Activated CD8-positive, alpha-beta T cell treated with anti-CD3 and anti-CD28 coated beads, Interleukin-2, amount 10 ng/mL, durations not matched to agents 7 days and 5 days (primary cell): ENCODE measurements at places on chromosomes 7 and 10.
A peak's percentile ranks its signal among the peaks of the same experiment; 100 is the strongest.

DNA sequence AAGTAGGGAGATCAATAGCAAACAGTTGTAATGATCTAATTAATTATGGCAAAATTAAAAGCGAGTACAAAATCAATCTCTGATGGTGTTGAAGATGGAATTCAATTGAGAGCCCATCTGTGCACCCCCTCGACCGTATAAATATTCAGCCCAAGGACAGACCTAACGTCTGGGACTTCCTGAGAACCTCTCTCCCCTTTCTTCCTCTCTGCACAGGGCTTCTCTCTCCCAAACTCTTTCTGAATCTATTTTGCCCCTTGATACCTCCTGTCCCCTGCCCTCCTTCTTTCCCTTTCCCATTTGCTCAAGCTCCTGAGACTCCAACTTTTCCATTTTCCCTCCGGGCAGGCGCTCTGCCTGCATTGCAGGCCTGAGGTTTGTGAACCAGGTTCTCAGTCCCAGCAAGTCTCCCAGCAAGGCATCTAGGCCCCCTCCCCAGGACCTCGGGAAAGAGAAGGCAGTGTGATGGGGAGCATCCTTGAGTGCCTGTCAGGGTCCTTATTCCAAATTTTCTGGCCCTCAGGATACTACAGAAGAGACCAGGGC, 8.5 kb upstream of the PAX2 start:
- DNase-seq, result no peak

DNA sequence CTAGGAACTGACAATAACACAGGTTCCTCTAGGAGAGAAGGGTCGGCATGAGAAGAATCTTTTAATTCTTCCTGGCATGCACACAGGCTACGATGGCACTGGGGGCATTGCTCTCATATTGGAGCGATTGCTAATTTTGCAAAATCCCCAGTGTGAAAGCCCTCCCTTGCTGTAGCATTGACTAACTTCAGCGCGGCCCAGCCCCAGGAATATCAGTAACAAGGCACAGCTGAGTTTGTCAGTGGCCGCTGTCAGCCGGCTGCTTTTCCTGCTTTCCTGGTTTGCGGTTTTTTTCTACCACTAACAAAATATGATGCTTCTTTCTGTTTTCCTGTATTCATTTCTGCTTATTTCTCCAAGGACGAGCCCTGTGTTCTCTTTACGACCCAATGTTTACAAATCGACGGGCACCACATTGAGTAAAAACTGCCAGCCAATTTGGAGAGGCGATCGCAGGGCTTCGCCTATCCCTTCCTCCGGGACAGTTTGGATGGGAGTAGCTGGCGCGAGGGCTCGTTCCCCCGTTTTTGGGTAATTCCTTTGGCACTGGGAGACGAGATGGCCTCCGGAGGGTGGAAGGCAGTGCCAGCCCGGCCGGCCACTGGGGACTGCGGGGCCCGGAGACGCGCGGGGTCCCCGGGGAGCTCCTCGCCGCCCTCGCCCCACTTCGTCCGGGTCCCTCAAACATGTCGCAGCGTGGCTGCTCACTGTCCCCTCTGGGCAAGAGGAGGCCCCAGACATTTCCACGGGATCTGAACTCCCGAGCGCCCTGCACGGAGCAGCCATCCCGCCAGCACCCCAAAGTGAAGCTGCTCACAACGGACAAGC, 967 bp downstream of the ADARB2 start:
- DNase-seq, result no peak

DNA sequence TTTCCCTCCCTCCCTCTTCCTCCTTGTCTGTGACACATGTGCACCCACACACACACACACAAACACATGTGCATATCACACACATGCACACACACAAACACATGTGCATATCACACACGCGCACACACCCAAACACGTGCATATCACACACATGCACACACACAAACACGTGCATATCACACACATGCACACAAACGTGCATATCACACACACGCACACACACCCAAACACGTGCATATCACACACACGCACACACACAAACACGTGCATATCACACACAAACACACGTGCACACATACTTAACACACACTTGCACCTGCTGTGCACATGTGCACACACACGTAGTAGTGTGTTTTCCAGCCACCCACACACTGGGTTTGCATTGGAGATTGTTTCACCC, 29.4 kb upstream of the KNDC1 start:
- DNase-seq, result no peak

GRCh38 chr7:33825644-33826043, 79.7 kb upstream of the BMPER start:
- DNase-seq, result no peak

DNA sequence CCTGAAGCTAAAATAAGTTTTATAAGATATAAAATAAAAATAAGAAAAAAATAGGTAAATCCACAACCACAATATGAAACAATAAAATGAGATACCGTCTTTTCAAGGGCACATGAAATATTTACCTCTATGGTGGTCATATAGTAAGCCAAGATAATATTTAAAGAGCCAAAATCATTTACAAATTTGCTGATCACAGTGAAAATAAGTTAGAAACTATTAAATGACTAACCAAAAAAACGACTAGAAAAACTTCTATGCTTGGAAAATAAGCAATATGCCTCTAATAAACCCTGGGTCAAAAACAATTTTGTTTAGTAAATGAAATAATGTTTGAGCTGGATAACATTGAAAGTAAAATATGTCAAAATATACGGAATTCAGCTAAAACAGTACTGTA, 535.2 kb downstream of the GRID1 start:
- no peak for DNase-seq

DNA sequence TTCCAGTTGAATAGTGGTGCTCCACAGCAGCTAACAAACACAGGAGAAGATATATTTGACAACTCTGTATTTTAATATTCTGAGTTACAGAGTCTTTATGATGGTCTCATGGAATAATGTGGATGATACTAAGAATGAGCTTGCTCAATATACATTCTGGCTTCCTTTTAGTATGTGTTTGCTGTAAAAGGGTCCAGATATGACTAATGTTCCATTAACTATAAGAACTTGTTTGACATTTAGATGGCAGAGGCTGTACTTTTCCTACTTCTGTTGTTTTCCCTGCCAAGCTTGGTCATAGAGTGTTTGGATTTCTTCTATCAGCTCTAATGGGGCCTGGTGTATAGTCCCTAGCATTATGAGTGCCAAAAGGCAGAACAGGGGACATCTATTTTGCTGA, 61.5 kb upstream of the GPR22 start:
- no peak for DNase-seq

GRCh38 chr7:127598318-127598717, 4.8 kb downstream of the FSCN3 start:
- DNase-seq, result no peak

DNA sequence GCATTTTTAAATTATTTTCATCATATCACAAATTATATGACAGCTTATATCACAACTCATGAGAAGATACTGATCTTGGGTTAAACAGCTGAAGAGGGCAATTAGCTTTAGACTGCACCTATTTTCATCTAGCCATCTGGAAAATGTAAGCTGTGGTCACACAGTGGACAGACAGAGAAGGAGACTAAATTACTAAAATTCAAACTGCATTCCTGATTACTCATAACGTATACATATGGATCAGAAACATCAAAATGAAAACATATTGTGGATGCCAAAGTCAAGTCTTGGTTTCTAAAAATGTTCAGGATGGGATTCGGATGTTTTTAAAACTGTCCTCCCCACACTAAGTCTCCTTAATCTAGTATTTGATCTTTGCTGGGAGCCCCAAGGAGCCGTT, 6.6 kb downstream of the BBIP1 start:
- no peak for DNase-seq

GRCh38 chr7:26034391-26034790, 117.6 kb upstream of the NFE2L3 start:
- DNase-seq, result no peak

DNA sequence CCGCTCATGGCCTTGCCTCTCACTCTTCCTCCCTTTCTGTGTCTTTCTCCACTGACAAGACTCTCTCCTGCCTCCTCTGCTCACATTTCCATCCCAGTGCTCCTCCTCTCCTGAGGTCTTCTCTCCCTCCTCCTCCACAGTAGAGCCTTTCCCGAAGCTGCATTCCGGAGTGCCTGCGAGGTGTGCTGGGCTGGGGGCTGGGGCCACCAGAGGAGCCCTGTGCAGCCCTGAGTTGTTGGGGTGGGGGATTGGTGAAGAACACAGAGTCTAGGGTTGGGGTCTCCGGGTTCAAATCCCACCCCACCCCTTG, 76.4 kb downstream of the ZMIZ1 start:
- DNase-seq, result no peak

DNA sequence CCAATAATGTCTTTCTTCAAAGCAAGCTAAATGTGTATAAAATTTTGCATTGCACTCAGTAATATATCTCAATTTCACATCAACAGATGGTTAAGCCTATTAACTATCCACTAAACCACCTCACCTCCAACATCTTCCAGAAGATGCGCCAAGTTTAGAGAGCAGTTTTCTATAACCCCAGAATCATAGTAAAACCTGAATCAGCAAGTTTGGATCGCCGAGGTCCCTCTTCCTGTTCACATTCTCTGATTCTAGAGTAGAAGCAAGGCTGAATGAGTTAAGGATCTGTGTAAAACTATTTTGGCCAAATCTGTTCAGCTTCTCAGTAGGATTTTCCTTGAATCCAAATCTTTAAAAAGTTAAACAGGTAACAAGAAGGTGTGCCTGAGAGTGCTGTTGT, 1.4 kb upstream of the FAM204A start:
- DNase-seq, result no peak

DNA sequence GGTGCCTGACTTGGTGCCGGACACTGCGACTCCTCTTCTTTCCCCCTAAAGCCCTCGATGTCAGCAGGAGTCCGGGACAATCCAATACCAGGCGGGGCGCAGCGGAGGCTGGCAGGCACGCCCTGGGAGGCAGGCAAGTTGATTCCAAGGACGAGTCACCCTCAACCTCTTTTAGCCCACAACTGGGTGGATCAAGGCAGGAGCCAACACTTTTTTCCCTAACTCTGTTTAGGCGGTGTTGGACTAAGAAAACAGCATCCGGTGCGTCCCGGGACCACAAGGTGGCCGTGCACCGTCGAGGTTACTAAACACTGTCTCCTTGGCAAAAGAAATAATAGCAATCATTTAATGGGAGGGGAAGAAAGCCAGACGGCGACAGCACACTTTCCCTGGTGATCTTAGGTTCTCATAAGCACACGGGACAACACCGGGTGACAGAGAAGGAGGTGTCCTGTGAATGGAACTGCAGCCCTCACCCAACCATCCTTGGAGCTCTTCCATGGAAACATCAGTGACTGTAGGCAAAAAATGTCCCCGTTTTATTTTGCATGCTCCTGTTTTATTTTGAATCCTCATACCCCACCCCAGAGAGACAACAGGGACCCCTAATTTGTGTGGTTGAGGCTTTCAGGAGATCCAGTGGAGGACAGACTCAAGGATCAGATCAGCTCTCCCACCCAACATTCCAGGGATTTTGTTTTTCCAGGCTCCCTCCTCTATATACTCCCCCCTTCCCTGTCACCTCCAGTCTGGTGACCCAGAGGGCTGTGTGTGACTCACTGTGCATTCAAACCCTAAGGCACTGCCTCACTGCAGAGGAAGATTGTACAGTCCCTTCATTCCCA, 1.3 kb upstream of the CALCR start:
- no peak for DNase-seq

GRCh38 chr7:16840094-16840493, 35.3 kb upstream of the AGR2 start:
- no peak for DNase-seq

GRCh38 chr7:114405427-114405826, 9.2 kb upstream of the FOXP2 start:
- DNase-seq, result no peak

- DNase-seq, result no peak
Observed at GRCh38 chr7:45187089-45187945, 29.7 kb downstream of the RAMP3 start.

- DNase-seq, result no peak
Observed at GRCh38 chr7:47327698-47328391, 254.1 kb downstream of the TNS3 start.

GRCh38 chr10:92407305-92408016, 116.5 kb downstream of the MARCHF5 start:
- DNase-seq, result no peak

- DNase-seq, result no peak
Observed at GRCh38 chr7:30226614-30227268, 57.7 kb upstream of the ZNRF2 start.

GRCh38 chr7:151759591-151760042, 117.3 kb downstream of the PRKAG2 start:
- peak; percentile 75 for DNase-seq

GRCh38 chr7:151903249-151904032, 26.5 kb upstream of the PRKAG2 start:
- DNase-seq, result no peak

- no peak for DNase-seq
Observed at GRCh38 chr10:133128126-133129070, 31.6 kb upstream of the KNDC1 start.

- DNase-seq, result no peak
Observed at GRCh38 chr10:17669185-17669872, 25.4 kb downstream of the STAM start.

GRCh38 chr7:32263611-32264010, 193.4 kb upstream of the PDE1C start:
- DNase-seq, result no peak

DNA sequence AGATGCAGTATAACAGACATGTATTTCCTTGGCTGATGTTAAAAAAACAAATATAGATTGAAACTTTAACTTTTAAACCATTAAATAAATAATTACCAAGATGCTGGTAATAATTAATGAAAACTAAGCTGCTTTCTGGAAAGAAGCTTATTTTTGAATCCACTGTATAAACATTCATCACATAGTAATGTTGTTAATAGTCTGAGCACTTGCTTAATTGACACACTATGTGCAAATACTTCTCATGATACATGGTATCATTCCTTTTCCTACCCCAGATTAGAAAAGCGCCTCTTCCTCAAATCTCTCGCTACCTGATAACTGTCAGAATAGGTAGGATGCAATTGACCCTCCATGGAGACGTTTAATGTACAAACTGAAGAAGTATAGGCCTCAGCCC, 15.0 kb upstream of the COL28A1 start:
- no peak for DNase-seq

DNA sequence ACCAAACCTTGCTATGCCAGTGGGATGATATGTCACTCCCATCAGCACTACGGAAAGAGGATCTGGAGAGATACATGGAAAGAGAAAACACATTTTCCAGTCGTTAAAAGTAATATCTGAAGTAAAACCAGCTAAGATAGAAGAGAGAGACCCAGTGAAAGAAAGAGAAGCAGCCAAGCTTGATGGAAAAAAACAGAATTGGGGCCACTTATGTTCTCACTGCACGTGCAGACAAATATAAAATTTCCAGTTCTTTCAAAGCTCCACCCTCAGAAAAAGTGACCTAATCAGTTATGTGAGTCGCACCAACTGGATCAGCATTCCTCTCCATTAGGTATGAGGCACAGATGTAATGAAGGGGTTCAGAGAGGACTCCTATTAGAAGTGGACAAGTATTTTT, 266.1 kb downstream of the MTERF1 start:
- DNase-seq, result no peak

- DNase-seq, result no peak
Observed at GRCh38 chr7:101488826-101489572, 126.3 kb downstream of the COL26A1 start.
